ENCODE measurements at places on chromosomes 4 and X. TPM values are rescaled to one million over a fixed set of nuclear protein-coding genes. Genes with fewer than 3 reads are reported as not detected.

- DNase-seq, result no peak
Measured at GRCh38 chr4:87971866-87972265, 3.6 kb upstream of the SPP1 start.

DNA sequence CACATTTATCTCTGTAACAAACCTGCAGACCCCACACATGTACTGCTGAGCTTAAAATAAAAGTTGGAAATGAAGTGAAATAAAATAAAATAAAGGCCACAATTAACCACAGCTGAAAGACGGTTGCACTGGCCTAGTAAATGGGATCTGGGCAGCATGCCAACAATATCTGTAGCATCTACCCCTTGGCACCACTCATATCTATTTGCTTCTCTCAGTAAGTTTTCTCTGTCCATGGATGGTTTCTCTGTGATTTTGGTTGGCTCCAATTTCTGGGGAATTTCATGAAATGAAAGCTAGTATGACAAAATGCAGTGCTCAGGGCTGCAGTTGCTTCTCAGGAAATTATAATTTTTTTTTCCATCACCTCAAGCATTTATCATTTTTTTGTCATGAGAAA, 172.0 kb upstream of the IL15 start:
- no peak for DNase-seq

GRCh38 chrX:67780694-67781109, 236.9 kb downstream of the AR start:
- DNase-seq, result peak; percentile 27

DNA sequence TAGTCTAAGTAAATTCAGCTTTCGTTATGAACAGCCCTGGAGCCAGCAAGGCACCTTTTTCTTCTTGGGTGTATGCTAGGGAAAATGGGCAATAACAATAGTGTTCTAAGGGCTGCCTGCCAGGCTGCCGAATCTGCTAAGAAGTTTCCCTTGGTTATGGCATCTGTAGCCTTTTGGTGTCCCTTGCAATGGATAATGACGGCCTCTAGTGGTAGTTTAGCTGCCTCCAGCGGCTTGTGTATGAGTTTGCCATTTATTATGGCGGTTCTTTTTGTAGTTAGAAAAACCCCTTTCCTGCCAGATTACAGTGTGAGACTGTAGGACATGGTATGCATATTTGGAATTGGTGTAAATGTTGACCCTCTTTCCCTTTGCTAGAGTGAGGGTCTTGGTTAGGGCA, 78.9 kb upstream of the SPIN4 start:
- DNase-seq, result no peak

DNA sequence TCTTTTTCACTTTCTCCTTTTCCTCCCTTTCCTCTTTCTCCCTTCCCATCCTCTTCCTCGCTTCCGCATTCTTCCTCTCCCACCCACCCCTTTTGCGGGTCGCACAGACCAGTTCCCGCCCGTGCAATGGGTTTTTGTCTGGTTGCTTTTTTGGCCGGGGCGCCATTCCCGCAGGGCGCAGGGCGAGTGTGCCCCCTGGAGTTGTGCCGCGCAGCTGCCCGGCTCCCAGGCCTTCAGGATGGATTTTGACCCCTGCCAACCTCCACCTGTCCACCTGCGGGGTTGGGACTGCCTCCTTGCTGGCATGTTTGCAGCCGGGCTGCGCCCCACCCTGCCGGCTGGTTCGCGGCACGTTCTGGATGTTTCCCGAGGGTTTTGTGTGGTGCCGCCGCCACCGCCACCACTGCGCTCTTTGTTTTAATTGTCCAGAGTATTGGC, 578 bp upstream of the SEL1L3 start:
- DNase-seq, result no peak

DNA sequence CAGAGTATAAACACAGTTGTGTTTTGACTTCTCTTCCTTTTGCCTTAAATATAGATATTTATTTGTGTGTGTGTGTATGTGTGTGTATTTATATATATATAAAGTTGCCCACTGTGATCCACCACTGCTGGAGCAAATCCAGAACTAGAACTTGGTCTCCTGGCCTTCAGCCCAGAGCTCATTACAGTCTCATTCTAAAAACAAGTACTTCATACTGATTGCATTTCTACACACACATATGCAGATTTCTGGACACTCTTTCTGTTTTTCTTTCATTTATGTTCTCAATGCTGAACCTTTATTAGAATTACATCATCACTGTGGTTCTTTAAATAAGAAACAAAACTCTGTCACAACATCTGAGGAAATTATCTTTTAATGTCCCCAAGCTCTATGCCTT, 381 bp downstream of the TXK start:
- peak; percentile 52 for DNase-seq

- DNase-seq, result no peak
Measured at GRCh38 chr4:28267166-28267565, 1406.5 kb downstream of the STIM2 start.

DNA sequence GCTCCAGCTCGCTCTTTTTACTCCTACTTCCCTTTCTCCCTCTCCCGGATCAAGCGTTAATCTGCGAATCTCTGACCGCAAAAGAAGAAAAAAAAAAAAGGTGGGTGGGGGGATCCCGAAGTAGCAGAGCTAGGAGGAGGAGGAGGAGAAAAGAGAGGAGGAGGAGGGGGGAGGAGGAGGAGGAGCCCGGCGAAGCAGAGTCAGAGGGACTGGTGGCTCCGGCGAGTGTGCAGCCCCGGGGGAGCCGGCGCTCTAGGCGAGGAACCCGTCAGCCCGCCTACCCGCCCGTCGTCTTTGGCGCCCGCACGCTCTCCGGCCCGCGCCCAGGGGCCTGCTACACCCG, at the start of gene NHSL2:
Gene NHSL2, plus strand, starts transcription at position 203 of the 343 bp plus-strand sequence.
- peak; percentile 26 for DNase-seq

DNA sequence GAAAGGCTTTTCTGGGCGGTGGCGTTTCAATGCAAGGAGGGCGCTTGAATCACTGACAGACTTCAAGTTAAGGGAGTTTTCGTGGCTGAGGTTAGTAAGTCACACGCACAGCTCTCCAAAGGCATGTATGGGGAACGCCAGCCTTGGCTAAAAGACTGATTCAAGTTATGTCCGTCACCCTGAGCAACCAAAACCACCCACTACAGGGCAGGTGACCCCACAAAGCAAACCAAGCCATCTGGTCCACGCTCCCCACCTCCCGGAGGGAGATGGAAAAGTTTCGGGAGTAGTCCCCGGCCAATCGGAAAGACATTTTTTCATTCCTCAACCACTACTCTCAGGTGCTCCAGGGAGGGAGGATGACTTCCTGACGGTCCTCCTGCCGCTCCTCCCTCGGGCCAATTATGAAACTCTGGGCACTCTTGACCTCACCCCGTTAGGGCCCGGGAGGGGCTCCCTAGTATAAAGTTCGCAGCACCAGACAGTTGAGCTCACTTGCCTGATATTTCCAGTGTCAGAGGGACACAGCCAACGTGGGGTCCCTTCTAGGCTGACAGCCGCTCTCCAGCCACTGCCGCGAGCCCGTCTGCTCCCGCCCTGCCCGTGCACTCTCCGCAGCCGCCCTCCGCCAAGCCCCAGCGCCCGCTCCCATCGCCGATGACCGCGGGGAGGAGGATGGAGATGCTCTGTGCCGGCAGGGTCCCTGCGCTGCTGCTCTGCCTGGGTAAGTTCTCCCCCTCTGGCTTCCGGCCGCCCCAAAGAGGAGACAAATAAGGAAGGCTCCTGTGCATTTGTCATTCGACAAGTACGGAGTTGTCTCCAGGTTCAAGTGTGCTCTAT, at the start of gene EREG:
Gene EREG, plus strand, starts transcription at position 494 of the 840 bp plus-strand sequence. Its CDS starts 164 bp downstream, at position 658.
- peak; percentile 36 for DNase-seq

DNA sequence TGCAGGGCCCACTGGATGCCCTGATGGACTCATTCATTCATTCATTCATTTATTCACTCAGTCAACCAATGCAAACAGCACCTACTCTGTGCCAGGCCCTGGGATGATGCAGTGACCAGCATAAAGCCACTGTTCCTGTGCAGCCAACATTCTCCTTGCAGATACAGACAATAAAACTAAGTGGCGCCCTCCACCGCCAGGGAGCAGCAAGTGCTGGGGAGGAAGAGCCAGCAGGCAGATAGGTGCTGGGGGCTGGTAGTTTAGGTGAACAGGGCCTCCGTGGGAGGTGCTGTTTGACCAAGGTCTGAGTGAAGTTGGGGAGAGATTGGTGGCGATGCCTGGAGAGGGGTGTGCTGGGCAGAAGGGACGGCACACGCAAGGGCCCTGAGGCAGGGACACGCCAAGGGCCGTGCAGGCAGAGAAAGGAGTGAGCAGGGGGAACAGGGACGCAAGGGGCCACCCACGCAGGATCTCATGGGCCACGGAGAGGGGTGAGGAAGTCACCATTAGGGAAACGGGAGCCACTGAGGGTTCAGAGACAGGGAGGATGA, 65.5 kb downstream of the WFS1 start:
- DNase-seq, result no peak

DNA sequence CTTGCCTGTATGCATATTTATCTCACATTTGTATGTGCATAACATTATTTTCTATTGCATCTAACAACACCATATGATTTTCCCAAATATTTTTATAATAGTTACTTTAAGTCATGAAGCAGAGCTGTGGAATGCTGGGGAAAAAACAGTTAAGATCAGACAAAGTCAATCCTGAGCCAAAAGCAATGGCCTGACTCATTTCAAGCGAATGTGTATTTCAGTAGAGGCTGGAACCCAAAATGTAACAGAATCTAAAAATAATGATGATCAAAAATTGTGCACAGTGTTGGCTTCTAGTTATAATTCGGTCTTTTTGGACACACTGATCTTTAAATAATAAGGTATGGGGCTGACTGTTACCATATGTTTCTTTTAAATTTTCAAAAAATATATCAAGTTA, 516.2 kb upstream of the ADGRL3 start:
- no peak for DNase-seq

Gene GLRA3
- total RNA-seq, result not detected

Gene SCD5
- 17.9 TPM for total RNA-seq

Gene ATP2B3
- total RNA-seq, result 0.42 TPM

Gene LONRF3
- total RNA-seq, result not detected

Gene TRIM2
- total RNA-seq, result 93.2 TPM

Gene LINC00632
- total RNA-seq, result 7.5 TPM

Gene RHOH
- total RNA-seq, result 74.2 TPM

Gene WDR17
- total RNA-seq, result 6.9 TPM
